ENCODE measurements at places on chromosomes 3 and 15.
A peak's percentile ranks its signal among the peaks of the same experiment; 100 is the strongest.

DNA sequence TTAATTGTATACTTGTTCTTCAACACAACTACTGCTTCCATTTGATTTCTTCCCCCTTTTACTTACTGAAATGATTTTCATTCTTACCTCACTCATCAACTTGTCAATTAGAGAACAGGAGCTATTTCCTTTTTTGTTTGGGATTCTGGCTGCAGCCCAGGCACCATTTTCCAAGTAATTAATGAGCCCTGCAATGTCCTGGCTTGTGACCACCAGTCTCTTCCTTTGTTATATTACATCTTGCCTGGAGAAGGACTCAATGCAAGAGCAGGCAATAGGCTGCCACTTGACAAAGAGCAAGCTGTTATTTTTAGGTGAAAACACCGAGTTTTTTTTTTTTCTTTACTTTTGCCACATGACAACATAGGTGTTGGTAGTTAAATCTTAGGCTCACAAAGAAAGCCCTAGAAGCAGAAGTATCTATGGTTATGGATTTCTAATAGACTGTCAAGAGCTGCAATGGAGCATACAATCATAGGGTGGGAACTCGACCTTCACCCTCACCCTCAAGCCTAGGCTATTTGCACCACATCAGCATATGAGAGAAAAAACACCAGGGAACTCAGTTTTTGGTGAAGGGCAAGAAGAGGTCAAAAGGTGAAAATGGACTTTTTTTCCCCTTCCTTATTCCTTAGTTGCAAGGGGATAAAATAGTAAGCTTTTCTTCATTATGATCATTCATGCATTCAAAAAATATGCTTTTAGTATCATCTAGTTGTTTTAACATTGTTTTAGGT, 114.9 kb downstream of the TNIK start:
- DNase-seq: no peak

- no peak for DNase-seq
Measured at GRCh38 chr3:4375911-4376310, 72.7 kb downstream of the SETMAR start.

DNA sequence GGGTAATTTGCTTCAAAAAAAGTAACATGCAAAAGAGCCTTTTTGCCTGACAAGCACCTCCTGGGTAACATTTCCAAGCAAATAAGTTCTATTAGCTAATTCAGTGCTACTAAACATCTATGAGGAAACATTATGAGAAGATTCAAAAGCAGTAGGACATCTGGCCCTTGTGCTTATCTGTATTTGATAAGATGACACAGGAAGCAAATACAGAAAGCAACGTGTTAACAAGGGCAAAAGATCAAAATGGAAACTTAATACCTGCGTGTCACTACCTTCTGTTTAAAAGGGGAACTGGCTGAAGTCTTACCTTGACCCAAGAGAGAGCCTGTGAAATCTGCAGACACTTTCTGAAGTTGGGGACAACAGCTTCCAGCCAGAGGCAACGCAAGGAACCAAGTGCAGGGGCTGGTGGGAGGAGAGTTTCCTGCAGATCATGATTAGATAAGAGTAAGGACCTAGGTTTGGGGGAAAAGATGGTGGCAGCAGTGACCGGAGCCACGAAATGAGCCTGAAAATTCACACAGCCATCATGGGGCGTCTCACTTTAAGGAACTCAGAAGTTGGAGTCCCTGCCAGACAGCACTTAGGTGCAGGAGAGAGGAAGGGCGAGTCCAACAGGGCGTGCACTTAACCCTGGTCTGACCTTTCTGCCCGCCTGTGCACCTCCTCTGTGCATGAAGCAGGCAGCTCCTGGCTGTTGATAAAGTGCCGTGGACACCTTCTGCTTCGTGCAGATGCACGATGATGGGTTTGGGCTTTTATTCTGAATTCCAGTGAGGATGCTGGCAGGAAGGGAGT, 153.6 kb upstream of the BHLHE40 start:
- DNase-seq: peak; percentile 55

DNA sequence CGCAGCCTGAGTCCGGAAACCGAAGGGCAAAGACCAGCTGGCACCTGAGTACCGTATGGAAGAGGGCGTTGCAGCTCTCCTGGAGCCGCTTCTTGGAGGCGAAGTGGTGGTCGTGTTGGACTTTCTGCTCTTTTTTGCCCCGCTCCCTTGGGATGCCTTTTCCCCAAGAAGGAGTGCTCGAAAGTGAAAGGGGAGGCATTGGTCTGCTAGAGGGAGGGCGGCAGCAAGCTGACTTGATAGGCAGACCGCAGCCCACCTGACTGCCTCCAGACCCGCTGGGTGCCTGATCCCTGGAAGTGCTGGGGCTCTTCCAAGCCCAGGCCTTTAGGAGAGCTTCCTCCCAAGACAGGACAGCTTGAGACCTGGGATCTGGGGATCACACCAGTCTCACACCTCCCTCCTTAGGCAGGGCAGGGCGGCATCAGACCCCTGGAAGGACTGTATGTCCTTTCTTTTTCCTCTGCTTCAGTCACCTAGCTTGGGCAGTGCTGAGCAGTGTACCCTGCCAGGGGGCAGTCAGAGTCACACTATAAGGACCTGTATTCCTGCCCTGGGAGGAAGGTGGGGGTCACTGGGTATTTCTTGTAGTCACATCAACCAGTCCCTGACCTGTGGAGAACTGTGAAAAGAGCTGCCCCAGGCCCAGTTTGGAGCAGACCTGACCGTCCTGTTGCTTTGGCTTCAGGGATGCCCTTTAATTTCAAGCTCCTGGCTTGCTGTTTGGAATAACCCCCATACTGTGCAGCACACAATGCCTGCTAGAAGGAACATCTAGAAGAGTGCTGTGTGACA, 2.1 kb downstream of the ACVR2B start:
- no peak for DNase-seq

DNA sequence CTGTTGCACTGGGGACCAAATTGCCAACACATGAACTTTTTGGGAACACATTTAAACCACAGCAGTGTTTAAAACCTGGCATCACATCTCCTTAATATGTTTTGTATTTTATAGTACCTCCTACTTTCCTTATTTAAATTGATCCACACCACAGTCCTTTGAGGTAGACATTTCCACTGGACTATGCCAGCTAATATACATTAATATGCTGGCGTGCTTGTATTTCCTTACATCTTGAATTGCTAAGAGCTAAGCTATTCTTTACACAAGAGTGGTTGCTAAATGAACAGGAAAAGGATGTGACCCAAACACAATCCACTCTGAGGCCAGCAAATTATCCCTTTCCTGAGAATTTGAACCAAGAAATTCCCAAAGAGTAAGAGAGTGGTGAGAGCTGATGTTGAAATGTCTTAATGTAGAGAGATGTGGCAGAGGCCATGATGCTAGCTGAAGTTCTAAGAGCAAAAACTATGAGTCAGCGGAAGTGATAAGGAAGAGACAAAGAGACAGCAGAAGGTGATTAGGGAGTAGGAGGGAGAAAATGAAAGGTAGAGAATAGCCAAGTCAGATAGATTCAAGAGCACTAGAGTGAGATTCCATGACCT, 131.2 kb downstream of the CD47 start:
- DNase-seq: no peak

DNA sequence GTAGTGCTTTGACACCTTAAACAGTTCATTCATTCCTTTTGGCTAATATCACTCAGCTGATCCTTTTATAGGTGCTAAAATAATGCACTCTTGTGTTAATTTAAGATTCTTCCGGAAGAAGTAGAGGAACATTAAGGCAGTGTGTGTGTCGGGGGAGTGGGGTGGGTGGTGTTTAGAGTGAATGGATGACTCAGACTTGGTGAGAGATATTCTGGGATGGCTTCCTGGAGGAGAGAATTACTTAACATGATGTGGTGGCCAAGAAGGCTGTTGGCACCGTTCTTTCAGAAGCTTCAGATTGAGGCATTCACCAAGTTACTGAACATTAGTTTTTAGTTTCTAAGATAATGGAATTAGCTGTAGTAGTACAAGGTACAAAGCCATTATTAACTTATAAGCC, 125.6 kb upstream of the ROPN1 start:
- DNase-seq: no peak

DNA sequence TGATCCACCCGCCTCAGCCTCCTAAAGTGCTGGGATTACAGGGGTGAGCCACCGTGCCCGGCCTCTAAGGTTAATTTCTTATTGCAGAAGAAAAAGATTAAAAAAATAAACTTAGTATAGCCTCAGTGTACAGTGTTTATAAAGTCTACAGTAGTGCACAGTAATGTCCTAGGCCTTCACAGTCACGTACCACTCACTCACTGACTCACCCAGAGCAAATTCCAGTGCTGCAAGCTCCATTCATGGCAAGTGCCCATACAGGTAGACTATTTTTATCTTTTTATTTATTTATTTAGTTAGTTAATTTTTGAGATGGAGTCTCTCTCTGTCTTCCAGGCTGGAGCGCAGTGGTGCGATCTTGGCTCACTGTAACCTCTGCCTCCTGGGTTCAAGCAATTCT, 3.2 kb upstream of the FLNB start:
- no peak for DNase-seq

GRCh38 chr3:8784676-8785435, 15.4 kb upstream of the OXTR start:
- DNase-seq: no peak

GRCh38 chr3:14617508-14618023, 34.0 kb upstream of the CCDC174 start:
- DNase-seq: no peak

- DNase-seq: no peak
Measured at GRCh38 chr15:31974855-31975829, 55.2 kb upstream of the CHRNA7 start.

- DNase-seq: no peak
Measured at GRCh38 chr15:52652984-52653383, 26.2 kb downstream of the ATOSA start.

- no peak for DNase-seq
Measured at GRCh38 chr3:180619723-180620122, 17.8 kb downstream of the TTC14 start.

DNA sequence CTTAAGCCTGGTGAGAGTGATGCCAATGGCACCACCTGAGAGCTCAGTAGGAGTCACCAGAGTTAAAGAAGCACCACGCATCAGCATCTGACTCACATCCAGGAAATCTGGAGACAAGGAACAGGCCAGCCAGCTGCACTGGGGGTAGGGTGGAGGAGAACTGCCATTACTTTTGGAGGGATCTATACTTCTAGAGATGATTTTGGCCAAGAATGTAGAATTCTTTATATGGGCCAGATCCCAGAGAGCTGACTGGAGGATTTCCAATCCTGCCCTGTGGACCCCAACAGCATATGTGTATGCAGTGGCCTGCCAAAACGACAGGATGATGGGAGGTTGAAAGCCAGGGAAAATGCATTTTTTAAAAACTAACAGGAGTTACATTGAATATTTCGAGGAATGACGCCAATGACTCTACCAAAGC, 29.8 kb downstream of the CCR3 start:
- DNase-seq: no peak

DNA sequence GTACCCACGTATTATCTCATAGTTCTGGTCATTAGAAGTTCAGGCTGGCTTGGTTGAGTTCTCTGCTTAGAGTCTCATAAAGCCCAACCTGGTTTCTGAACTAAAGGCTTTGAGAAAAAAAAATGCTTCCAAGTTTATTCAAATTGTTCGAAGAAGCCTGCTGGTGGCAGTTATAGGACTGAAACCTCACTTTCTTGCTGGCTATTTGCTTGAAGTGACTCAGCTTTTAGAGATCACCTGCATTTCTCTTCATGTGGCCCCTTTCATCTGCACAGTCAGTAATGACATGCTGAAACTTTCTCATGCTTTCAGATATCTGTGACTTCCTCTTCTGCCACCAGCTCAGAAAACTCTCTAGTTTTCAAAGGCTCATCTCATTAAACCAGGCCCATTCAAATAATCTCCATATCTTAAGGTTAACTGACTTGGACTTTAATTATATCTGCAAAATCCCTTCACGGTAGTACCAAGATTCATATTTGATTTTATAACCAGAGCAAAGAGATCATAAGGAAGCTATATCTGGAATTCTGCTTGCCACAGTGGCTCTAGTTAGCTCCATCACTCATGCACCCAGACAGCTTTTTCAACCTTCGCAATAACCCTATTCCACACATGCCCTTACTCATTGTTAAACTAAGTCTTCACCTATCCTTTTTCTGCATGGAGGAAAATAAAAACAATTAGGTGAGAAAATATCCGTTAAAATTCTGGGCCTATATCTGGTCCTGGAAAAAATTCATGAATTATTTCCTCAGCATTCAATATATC, 433.8 kb upstream of the CBLB start:
- DNase-seq: no peak

DNA sequence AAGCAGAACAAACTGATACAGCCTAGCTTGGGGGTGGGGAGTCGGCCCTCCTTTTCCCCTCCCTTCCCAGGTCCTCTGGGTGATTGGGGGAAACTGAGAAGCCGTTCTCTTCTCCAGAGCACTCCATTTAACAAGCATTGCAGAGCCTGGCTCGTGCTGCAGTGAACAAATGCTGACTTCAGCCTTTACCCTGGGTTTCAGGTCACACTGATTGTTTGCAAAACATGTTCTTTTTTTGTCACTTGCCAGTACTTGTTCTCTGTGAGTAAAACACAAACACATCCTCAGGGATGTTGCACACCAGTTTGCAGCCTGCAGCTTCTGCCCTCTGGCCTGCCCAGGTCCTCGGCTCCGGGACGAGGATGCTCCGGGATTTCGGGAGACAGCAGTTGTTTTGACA, 132.8 kb downstream of the PGPEP1L start:
- DNase-seq: peak; percentile 50

DNA sequence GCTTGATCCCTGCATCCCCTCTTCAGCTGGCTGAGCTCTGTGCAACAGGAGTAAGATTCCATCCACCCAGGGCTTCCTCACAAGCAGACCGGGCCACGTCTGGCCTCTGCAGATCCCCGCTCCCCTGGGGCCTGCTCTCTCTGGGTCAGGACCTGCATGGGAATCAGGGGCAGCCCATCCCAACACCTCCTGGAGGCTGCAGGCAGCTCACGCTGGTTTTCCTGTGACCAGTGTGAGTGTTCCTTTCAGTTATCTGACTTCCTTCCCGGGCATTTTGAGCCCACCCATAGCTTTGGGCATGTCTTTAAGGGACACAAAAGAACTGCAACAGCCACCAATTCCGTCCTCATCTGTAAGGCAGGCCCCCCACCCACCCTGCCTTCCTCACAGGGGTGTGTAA, 16.3 kb downstream of the NUP210 start:
- DNase-seq: no peak

GRCh38 chr15:63623232-63623969, 26.2 kb downstream of the FBXL22 start:
- no peak for DNase-seq
